NT2/D1 (cell line): ENCODE measurements at places on chromosomes 11 and 22.
A peak's percentile ranks its signal among the peaks of the same experiment; 100 is the strongest.

DNA sequence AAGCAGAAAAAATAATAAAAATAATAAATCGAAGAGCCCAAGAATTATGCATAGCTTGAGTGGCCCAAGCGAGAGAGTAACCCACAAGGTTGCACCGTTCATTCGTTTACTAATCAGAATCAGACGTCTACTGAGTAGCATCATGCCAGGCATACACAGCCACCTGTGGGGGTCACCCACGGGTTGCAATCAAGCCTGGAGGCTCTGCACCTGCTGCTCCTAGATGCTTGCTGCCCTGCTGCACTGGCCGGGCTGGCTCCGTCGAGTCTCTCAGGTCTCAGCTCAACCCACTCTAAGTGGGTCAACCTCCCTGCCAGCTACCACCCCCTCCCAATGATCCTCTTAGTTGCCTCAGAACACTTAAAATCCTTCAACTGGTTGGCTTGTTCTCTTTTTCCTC, 2.0 kb upstream of the TESMIN start:
- DNase-seq: no peak

DNA sequence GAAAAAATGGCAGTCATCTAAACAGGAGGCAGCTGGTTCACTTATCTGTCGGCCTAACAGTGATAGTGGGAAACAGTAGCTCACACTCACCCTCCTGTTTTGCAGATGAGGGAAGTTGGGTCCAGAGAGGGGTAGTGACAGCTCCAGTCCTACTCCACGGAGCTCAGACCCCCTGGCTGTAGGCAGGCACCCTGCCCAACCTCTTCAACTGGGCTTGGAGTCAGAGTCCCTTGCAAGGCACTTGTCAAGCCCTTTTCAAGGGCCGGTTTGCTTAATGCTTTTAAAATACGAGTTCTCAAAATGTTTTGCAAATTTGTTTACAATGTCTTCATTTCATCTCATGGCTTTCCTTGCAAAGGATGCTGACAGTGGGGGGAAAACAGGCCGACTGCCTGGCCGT, 75.1 kb downstream of the BMAL1 start:
- DNase-seq: no peak

- DNase-seq: no peak
These were observed 1.1 kb downstream of the LZTR1 start for GRCh38 chr22:20983081-20983771.

DNA sequence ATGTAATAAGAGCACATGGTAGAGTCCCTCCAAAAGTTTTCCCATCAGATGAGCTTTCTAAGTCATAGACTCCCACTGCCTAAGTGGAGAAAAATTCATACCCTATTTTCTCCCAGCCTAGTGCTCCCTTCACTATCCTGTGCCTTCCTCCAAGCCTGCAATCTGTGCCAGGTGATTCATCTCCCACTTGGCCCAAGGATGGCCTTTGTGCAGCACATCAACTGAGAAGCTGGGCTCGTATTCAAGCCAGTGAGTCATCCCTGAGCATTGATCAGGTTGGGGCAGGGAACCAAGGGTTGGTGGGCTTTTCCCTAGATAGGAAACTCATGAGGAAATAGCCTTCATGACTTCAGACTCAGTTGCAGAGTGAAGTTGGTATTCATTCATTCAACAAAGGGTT, 64.6 kb downstream of the PANX1 start:
- no peak for DNase-seq

DNA sequence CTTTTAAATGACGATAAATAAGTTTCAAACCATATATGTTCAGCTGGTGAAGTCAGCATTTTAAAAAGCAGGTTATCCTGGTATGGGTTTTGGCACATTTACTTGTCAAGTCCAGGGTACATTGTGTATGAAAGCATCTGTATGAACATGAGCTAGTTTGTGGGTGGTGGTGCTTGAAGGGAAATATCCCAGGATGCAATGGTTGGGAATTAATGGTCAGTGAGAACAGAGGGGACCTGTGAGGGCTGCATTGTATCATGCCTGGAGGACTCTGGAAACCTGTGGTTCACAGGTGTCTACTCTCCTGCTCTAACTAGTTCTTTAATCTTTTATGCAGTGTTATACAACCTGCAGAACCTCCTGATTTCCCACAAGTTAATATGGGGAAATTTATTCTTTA, 5.8 kb downstream of the DEPDC7 start:
- no peak for DNase-seq

DNA sequence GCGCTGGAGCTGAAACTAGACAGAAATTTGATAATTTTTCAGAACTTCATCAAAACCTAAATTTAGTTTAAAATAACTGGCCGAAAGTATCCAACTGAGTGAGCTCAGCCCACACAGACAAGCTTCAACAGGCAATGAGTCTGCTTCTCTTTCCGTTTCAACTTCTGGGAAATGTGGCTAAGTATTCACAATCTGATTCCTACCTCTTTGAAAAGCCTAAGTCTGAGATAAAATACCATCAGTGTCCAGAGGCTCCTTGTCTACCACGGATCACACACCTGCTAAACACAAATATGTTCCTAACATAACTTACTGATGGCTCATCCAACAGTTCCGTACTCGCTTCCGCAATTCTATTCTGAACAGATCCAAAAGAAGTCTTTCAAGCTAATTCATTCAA, 8.5 kb downstream of the SIK3 start:
- DNase-seq: no peak

- peak; percentile 27 for DNase-seq
These were observed 60.2 kb downstream of the BRD1 start for GRCh38 chr22:49767355-49768062.
